Activated CD4-positive, alpha-beta T cell treated with anti-CD3 and anti-CD28 coated beads, Interleukin-2, amount 50 U/mL, for 24 hours (primary cell): ENCODE measurements at places on chromosomes 2 and 18.

DNA sequence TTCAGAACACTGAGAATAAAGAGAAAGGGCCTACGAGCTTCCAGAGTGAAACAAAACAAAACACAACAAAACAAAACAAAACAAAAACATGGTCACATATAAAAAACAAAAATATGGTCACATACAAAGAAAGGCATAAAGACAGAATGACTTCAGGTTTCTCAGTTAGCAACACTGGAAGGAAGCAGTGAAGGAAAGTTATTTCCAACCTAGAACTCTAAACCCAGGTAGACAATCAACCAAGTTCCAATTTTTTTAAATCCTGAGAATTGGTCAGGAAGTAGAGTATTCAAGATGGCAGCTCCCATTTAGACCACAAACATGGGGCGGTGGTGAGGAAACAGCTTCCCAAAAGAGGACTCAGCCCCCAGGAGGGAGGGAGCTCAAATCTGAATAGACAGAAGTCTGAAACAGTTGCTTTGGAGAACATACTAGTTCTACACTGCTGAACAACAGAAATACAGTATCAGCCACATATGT, 9.1 kb downstream of the DRC1 start:
- no peak for DNase-seq

DNA sequence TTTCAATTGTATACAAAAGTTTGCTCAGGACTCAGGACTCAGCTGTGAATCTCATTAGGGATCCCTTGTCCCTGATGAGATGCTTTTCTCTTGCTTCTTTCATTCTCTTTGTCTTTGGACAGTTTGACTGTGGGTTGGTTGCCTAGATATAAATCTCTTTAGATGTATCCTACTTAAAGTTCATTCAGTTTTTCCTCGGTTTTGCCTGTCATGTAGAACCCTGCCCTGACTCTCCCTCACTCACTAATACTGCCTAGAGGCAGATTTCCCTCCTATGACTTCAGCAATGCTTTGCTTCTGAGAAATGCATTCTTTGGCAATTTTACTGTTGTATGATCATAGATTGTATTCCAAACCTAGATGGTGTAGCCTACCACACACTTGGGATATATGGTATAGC, 421.4 kb upstream of the TCF4 start:
- DNase-seq, result no peak

GRCh38 chr2:149622343-149622742, 34.8 kb upstream of the MMADHC start:
- DNase-seq, result no peak

- no peak for DNase-seq
These were observed 48.7 kb downstream of the SERTAD2 start for GRCh38 chr2:64605026-64605471.

- DNase-seq, result no peak
These were observed 2.8 kb downstream of the SH3BP4 start for GRCh38 chr2:234954551-234954992.

- DNase-seq, result no peak
These were observed 63.8 kb upstream of the SEC11C start for GRCh38 chr18:59075923-59076322.

- no peak for DNase-seq
These were observed 188.1 kb upstream of the ETAA1 start for GRCh38 chr2:67208887-67209500.

DNA sequence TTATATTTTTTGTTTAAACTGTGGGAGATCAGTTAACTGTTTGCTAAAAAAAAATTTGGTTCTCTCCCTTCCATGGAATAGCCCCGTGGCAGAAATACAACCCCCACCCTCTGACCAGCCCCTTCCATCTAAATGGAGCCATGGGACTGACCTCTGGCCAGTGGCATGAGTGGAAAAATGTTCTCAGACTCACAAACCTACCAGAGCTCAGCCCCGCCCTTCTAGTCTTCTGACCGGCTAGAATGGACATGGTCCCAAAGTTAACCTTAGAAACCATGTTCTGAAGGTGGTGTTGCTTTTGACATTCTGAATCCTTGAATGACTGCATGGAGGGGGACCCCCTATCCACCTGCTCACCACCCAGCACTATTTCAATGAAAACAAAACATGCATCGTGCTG, 1.3 kb upstream of the CHRNA1 start:
- no peak for DNase-seq

- DNase-seq, result no peak
These were observed 43.4 kb upstream of the AP1S3 start for GRCh38 chr2:223880796-223881195.

DNA sequence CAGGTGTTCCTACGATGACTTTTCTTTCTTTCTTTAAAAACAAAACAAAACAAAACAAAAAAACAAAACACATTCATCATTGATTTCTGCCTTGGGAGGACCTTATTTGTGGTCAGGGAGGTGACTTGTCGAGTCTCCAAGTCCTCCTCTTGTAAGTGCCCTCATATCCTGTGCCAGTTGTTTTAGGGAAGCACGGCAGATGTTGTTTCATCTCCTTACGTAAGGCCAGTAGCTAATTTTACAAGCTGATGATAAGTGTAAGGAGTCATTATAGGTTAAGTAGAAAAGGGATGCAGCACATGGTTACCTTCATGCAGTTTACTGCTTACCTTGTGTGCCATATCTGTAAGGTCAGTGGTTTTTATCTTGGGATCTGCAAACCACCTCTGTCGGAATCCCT, 52.2 kb downstream of the MRPS9 start:
- no peak for DNase-seq

GRCh38 chr18:23071285-23071684, 64.0 kb upstream of the CABLES1 start:
- peak; percentile 30 for DNase-seq

- no peak for DNase-seq
These were observed 18.0 kb downstream of the MALL start for GRCh38 chr2:110097506-110098220.

DNA sequence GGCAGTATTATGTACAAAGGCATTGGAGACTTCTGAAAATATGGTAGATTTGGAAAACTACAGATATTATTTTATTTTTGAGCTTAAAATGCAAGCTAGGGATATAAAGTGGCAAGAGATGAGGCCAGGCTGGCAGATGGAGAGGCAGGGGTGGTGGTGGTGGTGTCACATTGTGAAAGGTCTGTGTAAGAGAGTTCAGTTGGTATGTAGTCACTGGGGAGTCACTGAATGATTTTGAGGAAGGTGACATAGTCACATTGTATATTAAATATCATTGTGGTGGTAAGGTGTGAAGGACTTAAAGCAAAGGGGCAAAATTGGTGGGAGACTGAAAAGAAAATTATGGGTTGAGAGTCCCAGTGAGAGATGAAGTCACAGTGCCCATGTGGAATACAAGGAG, 82.5 kb downstream of the DIS3L2 start:
- no peak for DNase-seq

GRCh38 chr18:78238404-78239089, 741.1 kb upstream of the SALL3 start:
- no peak for DNase-seq

- DNase-seq, result no peak
These were observed 186.8 kb upstream of the PGAP1 start for GRCh38 chr2:197113275-197113711.

DNA sequence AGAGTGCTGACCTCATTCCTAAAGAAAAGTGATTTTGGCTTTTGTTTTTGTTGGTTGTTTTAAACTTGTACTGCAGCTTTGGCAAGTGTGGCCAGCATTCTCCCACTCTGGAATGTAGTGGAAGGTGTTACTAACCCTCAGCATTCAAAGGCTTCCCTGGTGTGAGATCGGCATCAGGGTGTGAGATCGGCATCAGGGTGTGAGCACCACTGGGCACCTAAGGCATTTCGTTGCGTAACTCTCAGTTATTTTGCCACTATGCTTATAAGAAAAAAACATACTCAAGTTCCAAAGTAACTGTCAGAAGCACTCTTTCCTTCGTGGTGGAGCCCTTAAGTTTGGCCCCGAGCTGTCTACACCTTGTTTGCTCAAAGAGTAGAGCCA, 1.7 kb downstream of the CYBRD1 start:
- DNase-seq, result no peak

GRCh38 chr2:118061135-118061955, 26.9 kb upstream of the INSIG2 start:
- no peak for DNase-seq

DNA sequence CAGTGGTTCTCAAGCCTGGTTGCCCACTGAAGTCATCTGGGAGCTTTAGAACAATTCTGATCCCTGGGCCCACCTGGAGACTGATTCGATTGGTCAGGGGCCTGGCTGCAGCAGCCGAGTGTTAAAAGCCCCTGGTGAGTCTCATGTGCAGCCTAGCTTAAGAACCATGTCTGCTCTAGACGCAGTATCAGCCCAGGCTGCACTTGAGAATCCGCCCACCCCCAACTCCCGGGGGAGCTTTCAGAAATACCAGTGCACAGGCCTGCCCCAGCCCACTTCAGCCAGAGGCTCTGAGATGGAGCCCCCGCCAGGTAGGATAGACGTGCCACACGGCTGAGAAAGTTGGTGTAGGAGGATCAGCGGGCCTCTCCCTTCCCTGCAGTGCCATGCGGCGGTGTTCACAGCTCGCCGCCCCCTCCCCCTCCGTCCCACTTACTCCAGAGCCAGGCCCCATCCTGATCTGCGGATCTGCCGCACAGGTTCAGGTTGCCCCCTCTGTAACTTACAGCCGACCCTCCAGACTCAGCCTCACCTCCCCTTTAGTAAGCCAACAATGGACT, 209.0 kb upstream of the RAB12 start:
- no peak for DNase-seq

DNA sequence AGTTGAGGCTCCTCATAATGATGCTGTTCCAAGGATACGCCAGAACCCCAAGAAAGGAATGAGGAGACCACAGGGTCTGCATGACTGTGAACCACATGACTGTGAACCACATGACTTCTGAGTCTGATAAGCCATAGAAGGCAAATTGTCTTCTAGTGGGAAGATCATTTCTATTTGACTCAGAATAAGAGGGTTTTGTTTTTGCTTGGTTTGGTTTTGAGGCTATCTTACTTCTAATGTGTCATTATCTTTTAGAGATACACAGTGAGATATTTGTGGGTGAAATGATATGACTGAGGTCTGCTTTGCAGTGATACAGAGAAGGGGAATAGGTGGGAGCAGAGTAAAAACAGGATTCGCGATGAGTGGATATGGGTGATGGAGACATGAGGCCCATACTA, 28.9 kb upstream of the BCL2L11 start:
- no peak for DNase-seq

- no peak for DNase-seq
These were observed 254.0 kb downstream of the CALCRL start for GRCh38 chr2:187194049-187194448.

GRCh38 chr2:155643056-155643775, 689.3 kb downstream of the NR4A2 start:
- no peak for DNase-seq

- no peak for DNase-seq
These were observed 19.4 kb downstream of the RRM2 start for GRCh38 chr2:10141736-10142639.

DNA sequence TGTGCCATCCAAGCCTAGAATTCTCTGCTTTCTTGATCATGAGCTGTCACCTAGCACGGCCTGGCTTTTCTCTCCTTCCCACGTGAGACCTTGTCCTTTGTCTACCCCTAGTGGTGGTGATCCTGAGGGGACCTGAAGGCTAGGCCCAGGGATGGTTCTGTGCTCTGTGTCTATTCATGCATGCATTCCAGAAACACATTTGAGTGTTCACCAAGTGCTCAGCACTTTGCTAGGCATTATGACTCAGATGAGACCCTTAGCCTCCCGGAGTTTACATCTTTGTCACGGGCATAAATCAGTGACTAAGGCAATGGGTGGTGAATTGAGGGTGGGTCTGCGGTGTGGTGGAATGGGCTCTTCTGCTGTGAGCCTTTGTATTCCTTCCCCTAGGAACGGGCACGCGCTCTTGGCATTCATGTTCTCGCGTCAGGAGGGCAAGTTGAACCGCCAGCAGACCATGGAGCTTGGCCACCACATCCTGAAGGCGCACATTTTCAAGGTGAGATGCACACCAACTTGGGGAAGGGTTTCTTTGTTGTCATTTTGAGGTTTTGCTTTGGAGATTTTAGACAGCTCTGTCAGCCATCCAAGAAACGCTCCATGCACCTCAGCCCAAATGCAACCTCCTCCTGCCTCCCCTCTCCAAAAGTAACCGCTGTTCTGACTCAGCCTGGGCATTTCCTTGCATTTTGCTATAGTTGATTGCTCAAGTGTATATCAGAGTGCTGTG, 100.9 kb downstream of the WDSUB1 start:
- DNase-seq, result no peak

DNA sequence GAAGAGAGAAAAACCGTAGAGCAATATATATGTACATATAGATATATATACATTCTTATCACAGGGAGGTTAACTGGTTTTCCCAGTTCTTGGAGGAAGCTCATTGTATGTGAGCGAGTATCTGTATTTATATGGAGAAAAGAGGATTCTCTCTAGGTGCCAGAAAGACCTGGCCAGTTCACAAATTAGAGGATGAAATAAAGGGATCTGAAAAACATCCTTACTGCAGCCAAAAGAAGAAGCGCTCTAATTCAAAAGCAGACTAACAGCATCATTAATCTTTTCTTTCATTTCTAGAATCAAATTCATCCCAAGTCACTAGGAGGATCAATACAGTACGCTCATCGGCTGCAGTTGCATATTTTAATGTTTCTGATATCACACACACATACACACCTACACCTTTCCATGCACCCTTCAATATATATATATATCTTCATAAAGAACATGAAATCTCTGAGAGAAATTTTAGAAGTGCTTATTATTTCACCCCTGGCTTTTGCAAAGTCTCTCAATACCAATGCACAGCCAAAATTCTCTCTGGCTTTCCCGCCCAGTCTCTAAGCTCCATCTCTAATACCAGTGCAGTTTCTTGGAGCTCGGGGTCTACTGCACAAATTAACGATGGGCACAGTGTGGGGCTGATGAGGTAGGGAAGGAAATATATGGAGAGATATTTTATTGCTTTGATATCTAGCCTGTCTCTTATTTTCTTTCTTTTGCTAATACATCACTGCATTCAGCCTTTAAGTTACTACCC, 731 bp downstream of the NRXN1 start:
- DNase-seq, result no peak
